Adrenal gland (tissue), 19 donors: ENCODE measurements at places on chromosomes 12 and 14. TPM values are rescaled to one million over a fixed set of nuclear protein-coding genes. Genes with fewer than 3 reads are reported as not detected.

Gene MAX
- polyA plus RNA-seq, result 62.3 TPM

Gene BRAP
- polyA plus RNA-seq, result 31.0 TPM

Gene TC2N
- polyA plus RNA-seq, result 3.8 TPM

Gene PPP4R3A
- 51.1 TPM for polyA plus RNA-seq

Gene UTP20
- 2.0 TPM for polyA plus RNA-seq

Gene TSPAN11
- 1.2 TPM for polyA plus RNA-seq

Gene GNG2
- 6.7 TPM for polyA plus RNA-seq

Gene FGD6
- 5.7 TPM for polyA plus RNA-seq

Gene CCDC91
- polyA plus RNA-seq, result 9.1 TPM

Gene TAS2R31
- polyA plus RNA-seq, result 0.24 TPM

Gene PTHLH
- not detected for polyA plus RNA-seq

Gene DNAL1
- polyA plus RNA-seq, result 6.5 TPM

Gene ACSM4
- not detected for polyA plus RNA-seq

Gene SDS
- 7.9 TPM for polyA plus RNA-seq

Gene TEX22
- polyA plus RNA-seq, result 0.24 TPM

Gene SOS2
- 9.6 TPM for polyA plus RNA-seq

Gene AKAP6
- polyA plus RNA-seq, result 7.5 TPM

Gene C12orf56
- not detected for polyA plus RNA-seq

Gene ZDHHC22
- polyA plus RNA-seq, result not detected

Gene CD69
- 0.88 TPM for polyA plus RNA-seq

Gene ANG
- polyA plus RNA-seq, result 10.0 TPM

Gene NOVA1
- 6.7 TPM for polyA plus RNA-seq
